Activated T-helper 17 cell treated with anti-CD3 and anti-CD28 coated beads, Interleukin-2, amount 50 U/mL, for 72 hours (primary cell): ENCODE measurements at places on chromosomes 7 and 10. TPM values are rescaled to one million over a fixed set of nuclear protein-coding genes. Genes with fewer than 3 reads are reported as not detected.

PHKG1 gene
- total RNA-seq, result 6.0 TPM

DNA sequence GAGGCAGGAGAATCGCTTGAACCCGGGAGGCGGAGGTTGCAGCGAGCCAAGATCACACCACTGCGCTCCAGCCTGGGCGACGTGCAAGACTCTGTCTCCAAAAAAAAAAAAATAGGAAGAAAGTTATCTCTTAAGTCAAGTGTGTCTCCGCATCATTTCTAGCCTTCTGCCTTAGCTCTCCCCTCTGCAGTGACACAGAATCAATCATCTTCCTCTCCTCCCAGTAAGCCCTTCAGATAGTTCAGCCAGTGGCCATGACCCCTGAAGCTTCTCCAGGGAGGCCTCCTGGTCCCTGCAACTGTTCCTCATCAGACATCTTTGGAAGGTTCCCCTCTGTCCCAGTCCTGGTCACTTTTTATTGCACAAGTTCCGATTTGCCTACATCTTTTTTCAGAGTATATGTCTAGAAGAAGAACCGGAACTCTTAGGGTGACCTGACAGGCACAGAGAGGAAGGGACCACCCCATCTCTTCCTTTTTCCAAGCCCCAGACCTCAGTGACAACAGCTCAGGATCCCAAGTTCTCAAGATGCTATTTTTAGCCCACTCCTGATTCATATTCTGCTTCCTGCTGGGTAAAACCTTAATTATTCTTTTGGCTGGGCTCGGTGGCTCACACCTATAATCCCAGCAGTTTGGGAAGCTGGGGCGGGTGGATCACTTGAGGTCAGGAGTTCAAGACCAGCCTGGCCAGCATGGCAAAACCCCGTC is 6.6 kb upstream of the RHBDD2 start:
- no peak for ATAC-seq

FZD8 gene
- not detected for total RNA-seq

ADRB1 gene
- not detected for total RNA-seq

TIMM23B gene
- 11.5 TPM for total RNA-seq

NPSR1 gene
- not detected for total RNA-seq

- ATAC-seq, result no peak
Measured at GRCh38 chr10:112756235-112756527, 193.9 kb upstream of the TCF7L2 start.

DNA sequence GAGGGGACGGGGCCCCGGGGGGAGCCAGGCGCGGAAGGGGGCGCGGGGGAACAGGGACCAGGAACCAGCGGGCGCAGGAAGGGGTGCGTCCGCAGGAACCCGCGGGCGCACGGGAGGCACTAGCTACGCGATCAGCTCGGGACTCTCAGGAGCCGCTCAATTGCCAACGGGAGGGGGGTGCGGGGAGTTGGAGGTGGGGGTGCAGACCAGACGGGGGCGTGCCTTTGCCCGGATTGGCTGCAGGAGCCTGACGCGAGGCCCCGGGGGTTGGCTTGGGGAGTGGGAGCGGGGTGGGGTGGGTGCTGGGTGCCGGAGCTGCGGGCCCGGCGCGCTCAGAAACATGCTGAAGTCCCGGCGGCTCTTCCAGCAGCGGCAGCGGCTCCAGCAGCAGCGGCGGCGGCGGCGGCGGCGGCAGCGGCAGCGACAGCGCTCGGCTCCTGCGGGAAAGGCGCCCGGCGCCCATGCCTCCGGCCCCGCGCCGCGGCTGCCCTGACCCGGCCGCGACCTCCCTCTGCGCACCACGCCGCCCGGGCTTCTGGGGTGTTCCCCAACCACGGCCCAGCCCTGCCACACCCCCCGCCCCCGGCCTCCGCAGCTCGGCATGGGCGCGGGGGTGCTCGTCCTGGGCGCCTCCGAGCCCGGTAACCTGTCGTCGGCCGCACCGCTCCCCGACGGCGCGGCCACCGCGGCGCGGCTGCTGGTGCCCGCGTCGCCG is at the start of gene ADRB1:
ADRB1 (plus strand) TSS at position 335 of the 715 bp plus-strand sequence; CDS start at position 602, 267 bp downstream.
- no peak for ATAC-seq

SORBS1 gene
- 1.1 TPM for total RNA-seq

GRCh38 chr10:44589944-44590449 is 205.1 kb upstream of the CXCL12 start:
- ATAC-seq, result no peak

DNA sequence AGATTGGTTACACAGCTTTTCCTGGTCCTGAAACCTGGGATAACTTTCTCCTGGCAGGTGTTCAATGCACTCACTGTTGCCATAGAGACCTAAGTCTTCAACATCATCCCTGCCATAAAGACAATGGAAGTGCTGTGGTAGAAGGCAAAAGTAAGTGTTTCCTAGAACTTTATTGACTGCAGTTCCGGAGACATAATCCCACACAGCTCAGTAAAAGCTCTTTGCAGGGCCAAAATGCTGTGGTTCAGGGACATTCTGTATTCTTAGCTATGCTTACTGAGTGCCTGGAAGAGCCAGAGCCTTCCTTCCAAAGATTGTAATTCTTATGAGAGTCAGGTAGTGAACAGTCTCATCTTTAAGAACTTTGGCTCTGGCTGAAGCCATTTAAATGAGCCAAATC is 5.3 kb downstream of the WIPF3 start:
- ATAC-seq, result no peak

DNA sequence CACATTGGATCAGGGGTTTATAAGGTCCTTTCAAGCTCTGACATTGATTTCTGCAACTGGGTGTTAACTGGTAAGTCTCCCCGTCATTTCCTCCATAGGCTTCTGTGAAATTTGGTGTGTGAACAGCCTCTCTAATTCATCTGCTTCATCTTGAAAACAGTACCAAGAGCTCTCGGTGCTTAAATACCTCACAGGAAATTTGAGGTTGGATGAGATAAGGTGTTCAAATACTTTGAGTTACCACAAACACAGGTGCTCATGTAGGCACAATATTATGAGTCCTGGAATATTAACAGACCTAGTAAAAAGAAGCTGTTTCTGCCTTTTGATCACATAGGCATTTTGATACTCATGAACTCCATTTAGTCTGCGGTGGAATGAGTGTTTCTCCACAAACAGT is 85.2 kb downstream of the RTKN2 start:
- ATAC-seq, result peak; percentile 61

PGAM2 gene
- total RNA-seq, result 2.4 TPM

MYOZ1 gene
- not detected for total RNA-seq

CTTNBP2 gene
- total RNA-seq, result 0.40 TPM

DNA sequence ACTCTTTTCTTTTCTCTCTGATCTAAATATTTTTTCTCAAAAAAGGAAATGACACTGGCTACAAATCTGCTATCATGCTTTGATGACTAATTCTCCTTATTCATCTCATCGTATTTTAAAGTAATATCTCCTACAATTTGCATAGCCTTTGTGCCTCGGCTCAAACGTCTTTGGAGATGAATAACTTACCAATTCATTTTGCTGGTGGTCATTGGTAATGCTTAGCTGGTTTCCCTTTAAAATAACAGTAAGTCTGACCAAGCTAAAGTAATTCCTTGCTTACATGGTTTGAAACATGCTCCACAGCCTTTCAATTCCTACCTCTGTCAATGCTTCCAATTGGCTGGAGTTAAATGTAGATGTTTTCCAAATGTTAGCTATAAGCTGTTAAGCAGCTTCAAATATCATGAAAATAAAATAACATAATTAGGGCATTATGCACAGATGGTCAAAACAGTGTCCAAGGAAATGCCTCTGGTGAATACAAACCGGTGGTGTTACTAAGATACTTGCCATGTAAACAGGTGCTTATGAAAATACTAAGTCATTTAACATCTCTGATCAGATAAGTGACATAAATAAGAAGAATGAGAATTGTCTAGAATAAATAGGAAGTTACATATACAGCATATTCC is 435.0 kb downstream of the POM121L12 start:
- no peak for ATAC-seq

GRCh38 chr10:43327986-43328385 is 43.5 kb upstream of the FXYD4 start:
- ATAC-seq, result no peak

- no peak for ATAC-seq
Measured at GRCh38 chr7:78605119-78605518, 806.5 kb downstream of the PHTF2 start.

DNA sequence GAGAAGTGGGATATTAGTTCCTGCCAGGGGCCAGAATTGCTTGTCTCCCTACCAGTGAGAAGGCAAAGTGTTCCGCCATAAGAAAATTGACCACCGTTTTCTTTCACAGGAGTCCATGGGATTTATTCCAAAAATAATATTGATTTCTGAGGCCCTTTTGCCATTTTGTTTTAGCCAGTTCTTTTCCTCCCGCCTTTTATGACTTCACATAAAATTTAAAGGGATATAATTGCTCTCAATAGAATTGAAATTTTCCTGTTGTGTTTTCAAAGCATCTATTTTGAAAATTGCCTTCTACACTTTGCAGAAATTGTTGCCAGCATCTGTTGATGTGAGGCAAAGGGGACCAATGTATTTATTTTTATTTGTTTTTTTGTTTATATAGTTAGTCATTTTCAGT is 53.6 kb downstream of the PLCE1 start:
- no peak for ATAC-seq

EIF3A gene
- 93.8 TPM for total RNA-seq

DNA sequence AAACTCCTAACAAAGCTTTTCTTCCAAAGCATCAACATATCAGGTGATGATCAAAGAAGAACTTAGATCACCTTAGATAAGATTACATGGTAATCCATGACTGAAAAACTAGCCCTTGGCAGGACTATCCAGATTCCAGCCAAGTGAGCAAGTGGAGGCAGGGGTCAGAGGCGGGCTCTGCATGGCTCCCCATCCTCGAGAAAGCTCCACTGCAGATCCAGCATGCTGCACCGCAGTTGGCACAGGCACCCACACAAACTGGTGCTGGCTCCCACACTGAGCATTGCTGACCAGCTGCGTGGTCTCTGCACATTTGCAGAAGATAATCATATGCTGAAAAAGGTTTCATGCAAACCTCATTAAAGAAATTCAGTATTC is 10.1 kb downstream of the PSAP start:
- ATAC-seq, result no peak

DNA sequence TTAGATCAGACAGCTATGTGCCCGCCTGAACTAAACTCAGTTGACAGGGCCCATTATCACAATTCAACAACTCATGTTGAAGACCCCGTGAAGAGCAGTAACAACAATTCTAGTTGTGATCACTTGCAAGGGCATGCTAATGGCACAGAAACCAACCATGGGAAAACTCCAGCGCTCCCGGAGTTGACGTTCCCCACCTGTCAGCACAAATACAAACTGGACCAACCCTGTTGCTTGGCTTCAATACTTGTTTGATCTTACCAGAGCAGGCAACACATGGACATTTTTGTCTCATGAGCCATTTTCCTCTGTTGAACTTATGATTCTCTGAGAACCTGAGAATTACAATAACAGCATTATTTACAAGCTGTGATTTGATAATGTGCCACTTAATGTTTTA is 119.0 kb upstream of the LANCL2 start:
- no peak for ATAC-seq

DNA sequence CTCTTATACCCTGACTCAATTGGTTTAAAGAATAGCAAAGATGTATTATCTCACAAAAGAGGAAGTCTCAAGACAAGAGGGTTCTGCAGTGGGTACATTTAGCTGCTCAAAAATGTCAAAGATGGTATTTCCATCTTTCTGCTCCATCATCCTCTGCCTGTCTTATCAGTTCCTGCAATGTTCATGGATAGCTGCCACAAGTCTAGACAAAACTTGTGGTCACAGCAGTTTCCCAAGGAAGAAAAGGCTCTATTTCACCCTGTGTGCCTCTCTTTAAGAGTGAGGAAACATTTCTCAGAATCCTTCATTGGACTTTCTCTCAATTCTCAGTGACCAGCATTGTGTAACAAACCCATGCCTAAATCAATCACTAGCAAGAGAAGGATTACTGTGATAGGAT is 634.2 kb upstream of the AUTS2 start:
- no peak for ATAC-seq

GNGT1 gene
- not detected for total RNA-seq

DNA sequence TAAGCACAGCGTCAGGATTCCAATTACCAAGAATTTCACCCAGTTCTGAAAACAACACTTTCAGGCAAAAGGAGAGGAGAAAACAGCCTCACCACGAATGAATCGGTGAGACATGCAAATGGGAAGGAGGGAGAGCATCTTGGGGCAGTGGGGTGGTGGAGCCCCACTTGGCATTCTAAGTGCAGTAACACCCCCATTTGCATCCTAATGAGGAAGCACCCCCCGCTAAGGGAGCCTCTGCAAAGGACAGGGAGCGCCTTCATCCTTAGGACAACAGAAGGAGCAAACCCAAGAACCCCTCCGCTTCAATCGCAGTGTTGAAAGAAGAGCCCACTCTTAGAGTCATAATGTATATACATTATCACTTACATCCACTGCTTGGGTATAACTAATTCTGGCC is 46.8 kb downstream of the NRAP start:
- no peak for ATAC-seq

DNA sequence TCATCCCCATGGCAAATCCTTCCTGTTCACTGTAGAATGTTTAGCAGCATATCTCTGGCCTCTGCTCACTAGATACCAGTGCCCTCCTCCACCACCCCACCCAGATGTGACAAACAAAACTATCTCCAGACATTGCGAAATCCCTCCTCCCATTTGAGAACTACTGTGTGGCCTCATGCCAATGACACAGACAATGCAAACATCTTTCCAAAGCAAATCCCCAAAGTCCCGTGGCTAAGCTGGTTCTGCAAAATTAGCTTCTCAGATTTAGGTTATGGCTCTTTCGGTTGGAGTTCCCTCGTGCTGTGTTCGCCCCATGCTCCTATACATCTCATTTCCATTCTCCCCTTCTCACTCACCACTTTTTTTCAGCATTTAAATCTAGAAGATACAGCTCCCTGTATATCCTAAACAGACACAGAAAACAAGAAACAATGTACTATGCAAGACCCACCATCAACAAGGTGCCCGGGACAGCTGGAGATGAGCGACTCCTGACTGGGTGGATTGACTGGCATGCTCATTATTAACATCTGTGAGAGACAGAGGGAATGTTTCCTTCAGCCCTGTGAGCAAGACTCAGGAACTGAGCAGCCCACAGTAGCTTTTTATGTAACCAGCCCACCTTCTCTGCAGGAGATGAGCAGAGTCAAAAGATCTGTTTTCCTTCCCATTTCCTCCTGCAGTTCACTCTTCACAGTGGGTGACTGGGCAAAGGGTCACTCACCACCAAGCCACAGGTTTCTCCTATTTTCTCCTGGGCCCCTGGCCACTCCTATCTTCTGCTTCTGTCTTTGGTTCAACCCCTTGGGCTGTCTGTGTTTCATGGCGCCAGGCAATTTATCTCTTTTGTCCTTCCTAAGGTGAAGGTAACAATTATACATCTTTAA is 225.7 kb upstream of the AOAH start:
- no peak for ATAC-seq
